ENCODE measurements at places on chromosomes 7 and 10.

GRCh38 chr7:144468990-144469732 is 65.7 kb upstream of the NOBOX start:
- DNase-seq = no peak

- DNase-seq = no peak
Observed at GRCh38 chr7:2165239-2165609, 67.5 kb downstream of the MAD1L1 start.

- DNase-seq = no peak
Observed at GRCh38 chr10:21532694-21533466, 1.2 kb upstream of the MLLT10 start.

DNA sequence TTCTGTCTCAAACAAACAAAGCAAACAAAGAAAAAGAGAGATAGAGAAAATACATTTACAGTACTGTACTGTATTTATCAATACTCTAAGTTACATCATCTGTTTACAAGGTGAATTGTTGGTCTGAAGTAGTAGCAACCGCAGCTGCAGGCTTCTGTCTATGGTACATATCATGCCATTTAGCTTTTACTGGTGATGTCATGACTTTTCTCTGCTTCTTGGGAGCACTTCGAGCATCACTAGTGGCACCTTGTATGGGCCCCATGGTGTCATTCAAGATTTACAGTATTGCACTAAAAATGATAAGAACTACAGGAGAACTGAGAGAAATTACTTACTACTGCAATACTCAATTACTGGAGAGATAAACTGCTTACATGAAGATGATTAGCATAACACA is 826.9 kb downstream of the CNTNAP2 start:
- DNase-seq = no peak

DNA sequence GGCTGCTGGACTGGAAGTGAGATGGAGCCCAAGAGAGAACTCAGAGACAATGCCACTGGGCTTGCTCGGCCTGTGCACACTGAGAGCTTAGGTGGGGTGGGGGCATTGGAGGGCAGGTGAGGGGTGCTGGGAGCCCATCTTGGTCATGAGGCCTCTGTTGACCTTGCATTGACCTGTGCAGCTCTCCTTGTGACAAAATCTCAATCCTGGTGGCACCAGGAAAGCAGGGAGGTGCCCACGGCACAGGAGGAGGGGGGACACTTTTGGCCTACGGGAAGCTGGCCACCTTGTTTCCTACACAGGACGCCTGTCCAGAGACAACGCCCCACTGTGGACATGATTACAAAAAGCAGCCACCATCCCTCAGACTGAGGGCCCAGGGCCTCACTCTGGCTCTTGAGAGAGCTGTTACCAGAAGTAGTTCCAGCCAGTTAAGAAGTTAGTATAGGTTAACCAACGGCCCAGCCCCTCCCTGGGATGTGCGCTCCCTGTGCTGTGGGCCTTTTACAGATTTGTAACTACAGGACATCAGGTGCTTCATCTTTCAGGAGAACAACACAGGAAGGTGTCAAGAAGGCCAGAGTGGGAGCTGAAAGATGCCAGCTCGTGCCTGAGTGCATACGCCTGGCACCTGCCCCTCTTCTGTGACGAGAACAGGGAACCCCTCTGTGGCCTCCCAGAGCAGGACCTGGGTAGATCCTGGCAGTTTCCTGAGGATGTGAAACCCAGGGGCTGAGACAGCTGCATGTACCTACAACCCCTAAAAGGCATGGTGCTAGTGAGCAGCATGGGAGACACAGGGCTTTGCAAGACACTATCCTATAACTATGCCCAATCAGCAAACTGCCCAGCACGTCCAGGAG is 10.3 kb downstream of the PKD1L1 start:
- no peak for DNase-seq
